ENCODE measurements at places on chromosomes 3 and 15.

GRCh38 chr15:39016706-39017105 lies 452.1 kb upstream of the RASGRP1 start:
- DNase-seq = peak; percentile 36

GRCh38 chr3:140178482-140178881 lies 243.5 kb downstream of the CLSTN2 start:
- DNase-seq = no peak

- no peak for DNase-seq
Observed at GRCh38 chr15:88388686-88389085, 78.5 kb downstream of the MRPL46 start.

- DNase-seq = peak; percentile 63
Observed at GRCh38 chr3:25297667-25298585, 130.1 kb upstream of the RARB start.

- DNase-seq = no peak
Observed at GRCh38 chr15:68231102-68231818, 1.7 kb upstream of the CLN6 start.

DNA sequence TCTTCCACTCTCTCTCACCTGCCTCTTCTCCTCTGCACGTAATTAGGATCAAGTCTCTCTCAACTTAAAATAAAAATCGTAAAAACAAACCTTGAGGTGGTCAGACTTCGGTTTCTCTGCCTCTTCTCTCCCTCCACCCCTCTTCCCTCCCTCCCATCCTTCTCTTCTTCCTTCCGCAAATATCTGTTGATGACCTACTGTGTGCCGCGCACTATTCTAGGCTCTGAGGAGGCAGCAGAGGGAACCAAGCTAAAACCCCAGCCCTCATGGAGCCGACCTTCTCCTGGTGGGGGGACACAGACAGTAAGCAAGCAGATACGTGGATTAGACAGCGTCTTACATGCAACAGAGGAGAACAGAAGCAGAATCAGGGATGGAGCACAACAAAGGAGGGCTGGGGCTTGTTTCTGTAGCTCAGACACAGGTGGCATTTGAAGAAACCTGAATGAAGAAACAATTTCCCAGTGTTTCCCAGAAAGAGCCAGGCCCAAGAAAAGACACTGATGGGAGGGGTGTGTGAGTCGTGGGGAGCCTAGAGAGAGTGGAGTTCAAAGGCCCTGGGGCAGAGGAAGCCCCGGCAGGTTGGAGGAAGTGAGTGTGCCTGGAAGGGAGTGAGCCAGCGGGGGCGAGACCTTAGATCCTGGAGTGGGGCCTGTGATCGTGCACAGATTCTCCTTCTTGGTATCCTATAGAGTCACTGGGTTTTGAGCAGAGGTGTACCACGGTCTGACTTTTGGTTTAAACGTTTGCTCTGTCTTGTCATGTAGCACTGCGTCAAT lies 80.5 kb downstream of the TOP2B start:
- no peak for DNase-seq

- DNase-seq = no peak
Observed at GRCh38 chr15:78012643-78013077, 64.9 kb downstream of the TBC1D2B start.
